Activated CD8-positive, alpha-beta memory T cell treated with anti-CD3 and anti-CD28 coated beads, Interleukin-2, amount 50 U/mL, for 4 hours (primary cell): ENCODE measurements at places on chromosomes 5 and 9.
A peak's percentile ranks its signal among the peaks of the same experiment; 100 is the strongest.

DNA sequence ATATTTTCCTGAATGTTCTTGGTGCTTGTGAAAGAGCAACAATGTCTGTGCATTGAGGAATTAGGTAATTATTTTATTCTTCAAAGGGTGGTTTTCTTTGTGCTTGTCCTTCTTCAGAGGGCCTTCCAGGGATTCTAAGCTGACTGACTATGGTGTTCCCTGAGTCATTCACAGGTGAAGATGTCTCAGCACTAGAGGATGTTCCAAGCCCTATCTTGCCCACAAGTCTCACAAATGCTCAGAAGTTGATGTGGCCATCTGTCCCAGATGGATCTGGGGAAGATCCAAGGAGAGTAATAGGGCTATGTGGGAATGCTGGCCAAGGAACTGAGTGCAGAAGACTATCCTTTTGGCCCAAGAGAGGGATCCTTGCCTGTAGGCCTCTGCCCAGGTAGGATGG is 120.9 kb downstream of the ADAMTSL1 start:
- no peak for DNase-seq

GRCh38 chr9:28287455-28287854 is 714.2 kb upstream of the C9orf72 start:
- no peak for DNase-seq

- DNase-seq, result no peak
These were observed 9.2 kb upstream of the RARS1 start for GRCh38 chr5:168477060-168477459.

DNA sequence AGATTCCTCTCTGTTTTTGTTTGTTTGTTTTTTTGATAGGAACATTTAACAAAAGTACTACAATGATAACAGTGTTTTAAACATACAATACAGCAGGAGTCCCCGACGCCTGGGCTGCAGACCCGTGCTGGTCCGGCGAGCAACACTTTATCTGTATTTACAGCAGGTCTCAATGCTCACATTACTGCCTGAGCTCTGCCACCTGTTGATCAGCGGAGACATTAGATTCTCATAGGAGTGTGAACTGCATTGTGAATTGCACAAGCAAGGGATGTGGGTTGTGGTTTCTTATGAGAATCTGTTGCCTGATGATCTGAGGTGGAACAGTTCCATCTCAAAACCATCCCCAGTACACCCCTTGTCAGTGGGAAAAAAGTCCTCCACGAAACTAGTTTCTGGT is 1068.5 kb upstream of the CDH10 start:
- DNase-seq, result no peak

DNA sequence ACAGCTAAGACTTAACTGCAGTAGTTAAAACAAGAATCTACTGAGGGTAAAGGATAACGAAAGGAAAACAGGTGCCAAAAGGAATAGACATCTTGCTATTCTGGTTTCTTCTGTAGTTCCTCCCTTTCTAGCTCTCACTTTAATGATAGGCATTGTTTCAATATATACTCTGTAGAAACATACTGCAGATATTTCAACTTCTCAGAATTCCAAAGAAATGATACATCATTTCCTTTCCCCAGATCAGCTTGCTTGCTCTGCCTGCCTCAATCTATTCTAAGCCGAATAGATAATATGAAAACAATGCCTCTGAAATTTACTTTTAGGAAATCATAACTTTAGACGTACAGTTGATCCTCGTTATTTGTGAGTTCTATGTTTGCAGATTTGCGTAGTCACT is 46.3 kb downstream of the ACO1 start:
- DNase-seq, result no peak

- DNase-seq, result peak; percentile 51
These were observed 398 bp downstream of the RAPGEF6 start for GRCh38 chr5:131634666-131634995.

- DNase-seq, result no peak
These were observed 32.6 kb downstream of the WDR36 start for GRCh38 chr5:111124793-111125192.

GRCh38 chr5:39238366-39239105 is 19.2 kb upstream of the FYB1 start:
- no peak for DNase-seq

DNA sequence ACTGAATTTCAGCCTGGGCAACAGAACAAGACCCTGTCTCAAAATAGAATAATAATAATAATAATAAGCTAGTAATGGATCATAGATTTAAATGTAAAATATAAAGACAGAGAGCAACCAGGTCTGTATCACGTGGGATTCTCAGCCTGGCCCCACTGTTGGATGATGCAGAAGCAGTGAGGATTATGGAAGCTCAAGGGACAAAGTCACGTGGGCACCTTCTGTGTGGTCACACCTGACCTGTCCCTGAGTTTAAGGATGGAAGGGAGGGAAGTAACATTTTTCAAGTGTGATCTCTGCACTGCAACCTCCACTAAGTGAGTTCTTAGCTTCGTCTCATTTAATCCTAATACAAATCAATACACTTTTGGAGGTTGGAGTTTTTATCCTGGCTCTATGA is 212.5 kb upstream of the IER5L start:
- DNase-seq, result no peak

GRCh38 chr9:82184524-82184923 is 196.0 kb downstream of the SPATA31D1 start:
- no peak for DNase-seq

GRCh38 chr5:12230659-12231058 is 326.4 kb upstream of the CTNND2 start:
- no peak for DNase-seq

DNA sequence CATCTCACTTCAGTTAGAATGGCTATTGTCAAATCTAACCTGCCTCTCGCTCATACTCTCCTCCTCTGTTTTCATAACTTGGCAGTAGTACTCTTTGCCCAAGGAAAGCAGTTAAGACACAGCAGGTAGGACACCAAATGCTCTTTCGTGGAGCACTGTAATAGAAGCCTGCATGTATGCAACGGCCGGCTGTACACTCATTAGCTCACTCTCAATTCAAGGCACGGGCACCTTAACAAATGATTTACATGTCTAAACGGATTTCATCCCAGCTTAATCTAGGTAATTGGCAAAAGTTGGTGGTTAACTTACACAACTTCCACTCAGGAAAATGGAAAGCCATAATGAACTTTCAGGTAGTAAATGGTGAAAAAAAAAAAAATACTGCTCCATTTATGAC is 14.9 kb downstream of the DEPDC1B start:
- no peak for DNase-seq

DNA sequence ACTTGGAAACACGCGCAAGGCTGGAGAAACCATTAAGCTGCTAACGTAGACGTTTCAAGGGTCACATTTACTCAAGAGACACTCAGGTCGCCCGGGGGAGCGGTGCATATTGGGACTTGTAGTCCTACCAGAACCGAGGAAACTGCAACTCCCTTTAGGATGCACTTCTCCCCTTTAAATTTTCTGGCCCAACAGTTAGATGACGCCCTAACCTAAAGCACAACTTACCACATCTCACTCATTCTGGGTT is 384 bp upstream of the DMXL1 start:
- DNase-seq, result no peak

DNA sequence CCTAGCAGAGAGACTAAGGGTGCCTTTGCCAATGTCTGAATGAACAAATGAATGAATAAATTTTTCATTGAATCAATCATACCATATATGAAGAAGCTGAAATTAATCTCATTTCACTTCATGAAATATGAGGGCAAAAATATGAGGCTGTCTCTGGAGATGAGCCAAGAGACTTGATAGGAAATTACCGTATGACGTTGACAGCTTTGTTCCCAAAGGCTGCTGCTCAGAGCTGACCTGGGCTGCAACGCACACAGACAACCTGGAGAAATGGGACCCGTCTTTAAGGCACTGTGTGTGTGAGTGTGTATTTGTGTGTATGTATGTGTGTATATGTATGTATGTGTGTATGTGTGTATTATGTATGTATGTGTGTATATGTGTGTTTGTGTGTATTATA is 226.1 kb downstream of the IRX2 start:
- no peak for DNase-seq

DNA sequence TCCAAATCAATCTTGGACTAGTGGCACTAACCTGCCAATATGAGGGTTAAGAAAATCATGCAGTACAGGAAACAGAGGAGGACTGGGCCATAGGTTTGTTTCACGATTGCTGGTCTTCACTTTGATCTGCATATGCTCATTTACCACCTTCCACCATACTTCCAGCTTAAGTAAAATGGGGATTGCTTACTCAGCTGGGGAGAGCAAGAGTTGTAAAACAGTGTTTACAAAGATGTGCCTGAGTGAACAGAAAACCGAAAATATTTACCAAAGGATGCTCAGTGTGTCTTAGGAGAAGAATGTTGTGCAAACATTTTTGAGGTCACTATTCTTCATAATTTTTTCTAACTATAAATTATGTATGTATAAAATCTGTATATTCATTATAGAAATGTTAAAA is 65.1 kb upstream of the DNAH5 start:
- DNase-seq, result no peak

DNA sequence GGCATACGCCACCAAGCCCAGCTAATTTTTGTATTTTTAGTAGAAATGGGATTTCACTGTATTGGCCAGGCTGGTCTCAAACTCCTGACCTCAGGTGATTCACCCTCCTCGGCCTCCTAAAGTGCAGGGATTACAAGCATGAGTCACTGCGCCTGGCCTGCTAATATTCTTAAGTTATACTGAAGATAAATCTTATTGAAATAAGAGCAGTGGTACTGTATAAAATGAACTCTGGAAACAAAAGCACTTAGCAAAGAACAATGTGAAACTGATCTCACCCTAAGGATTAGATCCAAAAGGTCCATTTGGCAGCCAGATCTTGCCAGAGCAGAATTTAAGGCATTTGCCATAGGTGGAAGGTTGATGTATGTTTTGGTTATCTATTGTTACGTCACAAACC is 27.1 kb downstream of the CYSTM1 start:
- DNase-seq, result no peak

- no peak for DNase-seq
These were observed 51.1 kb upstream of the FANCC start for GRCh38 chr9:95368377-95369160.

- DNase-seq, result no peak
These were observed 42.6 kb upstream of the KCNN2 start for GRCh38 chr5:114319236-114319635.

- no peak for DNase-seq
These were observed 46.1 kb downstream of the DCP2 start for GRCh38 chr5:113022661-113023060.

DNA sequence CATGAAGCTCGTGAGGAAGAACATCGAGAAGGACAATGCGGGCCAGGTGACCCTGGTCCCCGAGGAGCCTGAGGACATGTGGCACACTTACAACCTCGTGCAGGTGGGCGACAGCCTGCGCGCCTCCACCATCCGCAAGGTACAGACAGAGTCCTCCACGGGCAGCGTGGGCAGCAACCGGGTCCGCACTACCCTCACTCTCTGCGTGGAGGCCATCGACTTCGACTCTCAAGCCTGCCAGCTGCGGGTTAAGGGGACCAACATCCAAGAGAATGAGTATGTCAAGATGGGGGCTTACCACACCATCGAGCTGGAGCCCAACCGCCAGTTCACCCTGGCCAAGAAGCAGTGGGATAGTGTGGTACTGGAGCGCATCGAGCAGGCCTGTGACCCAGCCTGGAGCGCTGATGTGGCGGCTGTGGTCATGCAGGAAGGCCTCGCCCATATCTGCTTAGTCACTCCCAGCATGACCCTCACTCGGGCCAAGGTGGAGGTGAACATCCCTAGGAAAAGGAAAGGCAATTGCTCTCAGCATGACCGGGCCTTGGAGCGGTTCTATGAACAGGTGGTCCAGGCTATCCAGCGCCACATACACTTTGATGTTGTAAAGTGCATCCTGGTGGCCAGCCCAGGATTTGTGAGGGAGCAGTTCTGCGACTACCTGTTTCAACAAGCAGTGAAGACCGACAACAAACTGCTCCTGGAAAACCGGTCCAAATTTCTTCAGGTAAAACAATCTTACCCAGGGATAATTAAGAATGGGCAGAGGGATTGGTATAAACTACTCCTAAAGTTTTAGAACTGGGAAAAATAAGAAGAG is 12.9 kb downstream of the ITGA1 start:
- peak; percentile 49 for DNase-seq

DNA sequence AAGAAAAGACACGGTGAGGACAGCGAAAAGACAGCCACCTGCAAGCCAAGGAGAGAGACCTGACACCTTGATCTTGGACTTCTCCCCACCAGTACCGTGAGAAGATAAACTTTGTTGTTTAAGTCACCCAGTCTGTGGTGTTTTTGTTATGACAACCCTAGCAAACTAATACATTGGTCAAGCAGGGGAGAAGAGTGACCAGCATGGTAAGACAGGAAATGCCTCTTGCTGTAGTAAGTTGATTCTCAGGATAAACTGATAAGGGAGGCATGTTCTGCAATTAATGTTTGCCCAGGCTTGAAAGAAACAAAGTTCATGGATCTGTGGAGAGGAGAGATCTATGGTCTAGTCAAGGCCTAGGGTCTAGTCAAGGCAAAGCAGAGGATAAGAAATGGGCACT is 801.2 kb downstream of the MAT2B start:
- DNase-seq, result no peak
